Suprapubic skin (tissue), 4 donors: ENCODE measurements at places on chromosomes 1 and 21.

DNA sequence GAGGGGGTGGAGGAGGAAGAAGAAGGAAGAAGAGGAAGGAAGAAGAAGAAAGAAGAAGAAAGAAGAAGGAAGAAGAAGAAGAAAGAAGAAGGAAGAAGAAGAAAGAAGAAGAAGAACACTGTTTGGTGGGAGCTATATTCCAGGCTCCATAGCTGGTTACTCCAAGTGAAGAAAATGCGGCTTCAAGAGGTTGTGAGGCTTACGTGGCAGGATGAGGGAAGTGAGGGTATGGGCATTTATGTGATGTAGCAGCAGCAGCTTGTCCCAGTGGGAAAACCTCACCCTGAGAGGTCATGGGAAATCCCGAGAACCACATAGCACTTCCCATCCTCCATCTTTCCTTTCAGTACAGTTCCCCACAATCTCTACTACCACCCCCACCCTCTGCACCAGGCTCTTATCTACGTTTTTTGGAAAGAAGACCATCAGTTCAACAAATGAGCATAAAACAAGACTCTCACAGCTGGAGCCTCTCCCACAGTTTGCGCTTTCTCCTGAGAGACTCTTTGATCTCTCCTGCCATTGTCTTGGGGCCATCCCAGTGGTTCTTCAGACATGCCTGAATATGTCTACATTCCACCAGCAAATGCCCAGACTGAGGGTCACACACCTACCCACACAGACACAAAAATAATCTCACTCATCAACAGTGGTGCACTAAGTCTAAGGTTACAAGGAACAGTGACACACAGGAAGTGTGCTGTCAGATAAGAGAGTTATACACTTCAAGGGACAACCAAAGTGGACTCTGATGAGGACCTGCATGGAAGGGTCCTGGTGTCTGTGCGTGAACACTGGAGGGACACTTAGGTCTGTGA is 77.9 kb upstream of the KCNJ15 start:
- DNase-seq, result no peak

- DNase-seq, result no peak
Measured at GRCh38 chr1:93595266-93595665, 86.4 kb downstream of the BCAR3 start.

- DNase-seq, result no peak
Measured at GRCh38 chr1:236515443-236515958, 8.3 kb upstream of the LGALS8 start.

- DNase-seq, result no peak
Measured at GRCh38 chr1:116540088-116540487, 30.7 kb downstream of the CD58 start.
